ENCODE measurements at places on chromosomes 4 and X.

- no peak for DNase-seq
Measured at GRCh38 chr4:78811034-78811433, 34.9 kb downstream of the BMP2K start.

GRCh38 chr4:115222061-115222460 is 108.6 kb upstream of the NDST4 start:
- no peak for DNase-seq

DNA sequence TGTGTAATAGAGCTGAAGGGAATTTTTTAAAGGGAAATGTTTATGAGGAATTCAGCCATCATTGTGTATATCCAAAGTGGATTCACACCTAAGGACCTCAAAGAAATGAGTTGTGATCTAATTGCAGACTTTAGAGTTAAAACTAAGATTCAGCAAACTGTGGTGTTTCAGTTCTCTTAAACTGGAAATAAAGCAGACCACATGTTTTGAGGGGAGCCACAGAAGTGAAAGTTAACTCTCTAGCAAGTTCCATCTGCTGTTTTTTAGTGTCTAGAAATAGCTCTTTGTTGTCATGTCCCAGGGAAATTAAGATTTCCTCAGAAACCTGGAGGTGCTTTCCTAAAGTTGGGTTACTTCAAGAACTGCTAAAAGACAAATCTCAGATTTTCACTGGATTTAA is 97.3 kb upstream of the DDX3X start:
- no peak for DNase-seq

- DNase-seq: no peak
Measured at GRCh38 chrX:13932416-13932815, 97.3 kb downstream of the GEMIN8 start.

- no peak for DNase-seq
Measured at GRCh38 chr4:151885123-151885522, 124.3 kb upstream of the GATB start.

GRCh38 chr4:173432430-173432829 is 33.5 kb upstream of the SCRG1 start:
- DNase-seq: no peak

- no peak for DNase-seq
Measured at GRCh38 chrX:150421816-150422215, 58.7 kb downstream of the MAMLD1 start.

- no peak for DNase-seq
Measured at GRCh38 chr4:30943356-30943755, 223.2 kb downstream of the PCDH7 start.

- no peak for DNase-seq
Measured at GRCh38 chrX:19842542-19842941, 44.9 kb downstream of the SH3KBP1 start.

DNA sequence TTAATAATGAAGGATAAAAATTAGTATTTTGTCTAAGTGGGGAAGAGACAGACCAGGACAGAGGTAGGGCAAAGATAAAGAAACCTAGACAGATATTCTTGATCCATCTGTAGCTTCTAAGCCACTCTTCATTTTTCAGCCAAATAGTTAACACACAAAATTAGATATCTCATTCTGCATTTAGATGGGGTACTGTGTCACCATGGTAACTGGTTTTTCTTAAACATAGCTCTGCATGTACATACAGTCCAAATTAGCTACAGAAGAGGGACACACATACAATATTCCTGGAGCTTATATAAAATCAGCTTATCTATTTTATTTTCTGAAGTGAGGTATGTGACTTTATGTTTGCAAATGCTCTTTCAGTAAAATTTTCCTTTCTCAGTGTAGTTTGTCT is 393.7 kb downstream of the PPP3CA start:
- DNase-seq: no peak
